Kidney epithelial cell (primary cell): ENCODE measurements at places on chromosomes 5 and 9. TPM values are rescaled to one million over a fixed set of nuclear protein-coding genes. Genes with fewer than 3 reads are reported as not detected.

- peak; percentile 85 for DNase-seq
Observed at GRCh38 chr5:58188262-58188651, 271.6 kb downstream of the PLK2 start.

DNA sequence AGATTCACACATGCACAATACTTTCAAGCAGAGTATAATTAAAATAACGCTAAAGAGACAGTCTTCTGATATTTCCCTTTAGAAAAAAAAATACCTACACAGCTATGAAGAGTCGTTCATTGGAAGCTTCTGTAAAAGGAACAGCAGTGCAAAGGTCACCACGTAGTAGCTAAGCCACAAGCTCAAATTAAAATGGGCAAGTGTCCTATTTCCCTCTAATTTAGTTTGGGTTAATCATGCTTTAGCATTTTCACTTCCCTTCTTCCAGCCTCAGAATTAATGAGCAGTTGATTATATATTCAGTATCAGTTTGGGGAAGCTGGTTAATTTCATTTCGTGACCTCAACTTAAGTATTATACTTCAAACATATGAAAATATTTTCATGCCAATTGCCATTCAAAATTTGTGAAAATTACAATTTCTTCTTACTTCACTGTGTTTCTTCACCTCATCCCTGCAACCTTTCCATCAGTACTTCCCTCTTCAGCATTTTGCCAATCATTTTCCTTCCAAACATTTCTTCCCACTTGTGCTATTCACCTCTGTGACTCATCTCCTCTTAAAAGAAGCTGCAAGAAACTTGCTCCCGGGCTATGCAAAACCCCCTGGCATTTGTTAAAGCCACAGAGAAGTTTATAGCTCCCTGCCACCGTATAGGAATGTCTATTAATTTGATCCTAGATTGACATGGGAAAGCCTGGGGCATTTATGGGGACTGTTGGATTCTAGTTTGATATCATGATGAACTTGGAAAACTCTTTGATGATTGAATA lies 83.0 kb downstream of the DMRTA1 start:
- no peak for DNase-seq

DNA sequence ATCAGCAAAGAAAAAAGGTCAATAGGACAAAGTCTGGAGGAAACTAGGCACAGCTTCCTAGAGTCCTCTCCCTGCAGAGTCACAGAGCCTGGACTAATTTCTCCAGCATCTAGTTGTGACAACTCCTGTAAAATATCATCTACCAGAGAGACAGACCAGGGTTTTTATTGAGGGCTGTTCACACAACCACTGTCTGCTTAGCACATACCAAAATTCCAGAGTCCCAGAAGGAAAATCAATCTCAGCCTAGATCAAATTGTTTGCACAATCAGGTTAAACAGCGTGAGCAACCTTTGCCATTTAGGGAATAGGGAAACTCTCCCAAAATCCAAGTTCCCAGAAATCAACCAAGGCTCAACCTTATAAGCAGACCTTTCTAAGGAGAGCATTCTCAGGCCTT lies 190.3 kb downstream of the SYK start:
- no peak for DNase-seq

GRCh38 chr9:93084471-93084881 lies 11.5 kb upstream of the CARD19 start:
- no peak for DNase-seq

- DNase-seq = no peak
Observed at GRCh38 chr5:35880156-35880555, 23.5 kb downstream of the IL7R start.

GRCh38 chr9:95507464-95508241 lies 9.1 kb downstream of the PTCH1 start:
- DNase-seq = no peak

GRCh38 chr5:29037716-29038115 lies 1999.3 kb upstream of the CDH9 start:
- DNase-seq = no peak

GRCh38 chr5:128469912-128470311 lies 68.1 kb downstream of the FBN2 start:
- DNase-seq = no peak

GRCh38 chr5:111681414-111682120 lies 75.4 kb downstream of the NREP start:
- no peak for DNase-seq

DNA sequence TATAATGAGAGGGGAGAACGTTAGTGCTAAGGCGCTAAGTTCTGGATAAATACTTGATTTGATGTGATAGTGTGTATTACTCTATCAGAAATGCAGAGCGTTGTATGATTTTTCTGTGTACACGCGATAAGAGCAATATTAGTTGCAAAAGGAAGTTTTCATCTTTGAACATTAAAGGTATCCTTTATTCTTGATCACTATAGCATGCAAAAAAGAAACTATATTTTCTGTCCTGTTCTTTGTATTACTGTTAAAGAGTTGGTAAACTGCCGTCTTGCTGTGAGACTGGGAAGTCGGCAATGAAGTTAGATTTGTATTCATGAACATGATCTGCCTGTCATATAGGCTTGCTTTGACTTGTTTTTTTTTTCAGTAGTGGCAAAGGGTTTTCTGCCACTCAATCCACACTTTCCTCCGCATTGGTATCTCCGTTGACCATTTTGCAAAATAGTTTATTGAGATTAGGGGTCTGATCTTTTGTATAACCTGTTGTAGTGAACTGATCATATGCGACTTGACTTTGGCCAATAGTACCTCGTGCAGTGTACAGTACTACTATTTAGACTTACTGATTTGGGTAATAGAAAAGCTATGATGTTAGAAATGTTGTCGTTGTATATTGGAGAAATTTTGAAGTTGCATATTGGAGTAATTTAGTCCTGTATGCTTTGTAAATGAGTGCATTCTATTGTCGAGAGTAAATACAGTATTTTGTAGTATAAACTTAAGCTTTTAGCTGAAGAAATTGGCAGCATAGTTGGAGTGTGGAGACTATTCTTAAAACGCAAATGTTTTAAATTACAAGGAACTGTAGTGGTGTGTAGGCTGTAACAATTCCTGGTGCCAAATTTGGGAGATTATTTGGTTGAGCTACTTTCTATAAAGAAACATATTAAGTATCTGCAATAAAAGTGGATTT lies 1.7 kb downstream of the DENND4C start:
- DNase-seq = no peak

GRCh38 chr5:157303667-157304327 lies 37.9 kb downstream of the CYFIP2 start:
- no peak for DNase-seq

FOXI1 gene
- not detected in 2 replicates for total RNA-seq

IGFBPL1 gene
- total RNA-seq = 2.5 and 10.0 TPM in 2 replicates

DOCK8 gene
- total RNA-seq = 2.6 and 3.8 TPM in 2 replicates

MRPS27 gene
- total RNA-seq = 67.3 and 77.4 TPM in 2 replicates

GFI1B gene
- not detected in 2 replicates for total RNA-seq
